NCI-H226 (cell line): ENCODE measurements at places on chromosomes 3 and 15.

- no peak for DNase-seq
Observed at GRCh38 chr3:42173307-42173706, 82.2 kb downstream of the TRAK1 start.

DNA sequence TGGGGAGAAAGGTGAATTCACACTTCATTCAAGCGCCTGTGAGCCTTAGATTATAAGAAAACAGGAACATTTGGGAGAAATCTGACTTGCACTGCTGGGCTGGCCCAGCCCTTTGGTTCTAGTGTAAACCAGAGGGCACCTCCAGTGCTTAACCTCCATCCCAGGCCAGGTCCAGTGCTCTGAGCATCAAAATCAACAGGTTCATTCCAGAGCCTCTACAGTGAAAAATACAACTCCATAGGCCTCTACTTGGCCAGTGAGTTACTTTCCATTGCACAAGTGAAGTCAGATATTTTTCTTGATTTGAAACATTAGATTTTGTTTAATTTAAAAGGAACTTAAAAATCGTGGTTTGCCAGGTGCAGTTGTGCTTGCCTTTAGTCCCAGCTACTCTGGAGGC is 3.0 kb downstream of the SNUPN start:
- no peak for DNase-seq

DNA sequence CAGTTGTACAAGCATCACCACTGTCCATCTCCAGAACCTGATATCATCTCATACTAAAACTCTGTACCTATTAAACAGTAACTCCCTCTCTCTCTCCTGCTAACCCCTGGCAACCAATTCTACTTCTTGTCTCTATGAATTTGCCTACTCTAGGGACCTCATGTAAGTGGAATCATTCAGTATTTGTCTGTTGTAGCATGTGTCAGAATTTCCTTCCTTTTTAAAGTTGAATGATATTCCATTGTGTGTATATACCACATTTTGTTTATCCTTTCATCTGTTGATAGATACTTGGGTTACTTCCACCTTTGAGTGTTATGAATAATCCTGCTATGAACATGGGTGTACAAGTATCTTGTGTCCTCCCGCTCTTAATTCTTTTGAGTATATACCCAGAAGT is 16.6 kb downstream of the ZNF592 start:
- no peak for DNase-seq

- DNase-seq = no peak
Observed at GRCh38 chr3:63798949-63799348, 20.1 kb upstream of the C3orf49 start.

DNA sequence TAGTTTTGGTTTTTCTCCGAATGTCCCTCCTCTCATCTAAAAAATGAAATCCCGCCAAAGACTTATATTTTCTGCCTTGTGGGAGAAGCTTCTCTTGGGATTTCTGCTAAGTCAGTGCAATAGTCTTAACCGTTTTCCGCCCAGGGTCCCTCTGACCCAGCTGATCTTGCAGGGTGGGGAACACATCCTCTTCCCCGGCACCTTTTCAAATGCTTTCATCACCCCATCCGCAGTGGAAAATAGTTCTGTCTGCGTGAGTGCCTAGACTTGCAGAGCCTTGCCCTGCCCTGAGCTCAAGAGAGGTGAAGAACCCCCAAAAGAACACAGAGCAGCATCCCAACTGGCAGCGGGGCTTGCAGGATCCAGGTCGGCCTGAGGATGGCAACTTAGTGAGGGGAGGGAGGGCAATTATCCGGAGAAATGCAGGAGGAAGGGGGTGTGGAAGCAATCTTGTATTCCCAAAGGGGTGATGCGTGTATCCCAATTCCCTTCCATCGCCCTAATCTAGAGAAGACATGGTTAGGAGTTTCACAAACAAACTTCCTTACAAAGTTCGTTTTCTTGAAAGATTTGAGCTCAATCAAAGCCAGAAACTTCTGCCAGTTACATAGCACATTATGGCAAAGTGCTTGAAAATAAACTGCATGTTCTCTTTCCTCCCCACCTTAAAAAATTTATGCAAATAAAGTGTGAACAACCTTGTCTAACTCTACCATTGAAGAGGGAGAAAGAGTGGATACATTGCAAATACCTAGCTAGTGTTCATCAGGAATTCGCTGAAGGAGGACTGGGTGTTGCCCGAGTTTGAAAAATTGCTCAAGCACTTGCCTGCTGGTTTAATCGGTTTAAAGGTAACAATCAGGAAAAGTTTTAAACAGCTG is 79.9 kb downstream of the NR2F2 start:
- DNase-seq = no peak

DNA sequence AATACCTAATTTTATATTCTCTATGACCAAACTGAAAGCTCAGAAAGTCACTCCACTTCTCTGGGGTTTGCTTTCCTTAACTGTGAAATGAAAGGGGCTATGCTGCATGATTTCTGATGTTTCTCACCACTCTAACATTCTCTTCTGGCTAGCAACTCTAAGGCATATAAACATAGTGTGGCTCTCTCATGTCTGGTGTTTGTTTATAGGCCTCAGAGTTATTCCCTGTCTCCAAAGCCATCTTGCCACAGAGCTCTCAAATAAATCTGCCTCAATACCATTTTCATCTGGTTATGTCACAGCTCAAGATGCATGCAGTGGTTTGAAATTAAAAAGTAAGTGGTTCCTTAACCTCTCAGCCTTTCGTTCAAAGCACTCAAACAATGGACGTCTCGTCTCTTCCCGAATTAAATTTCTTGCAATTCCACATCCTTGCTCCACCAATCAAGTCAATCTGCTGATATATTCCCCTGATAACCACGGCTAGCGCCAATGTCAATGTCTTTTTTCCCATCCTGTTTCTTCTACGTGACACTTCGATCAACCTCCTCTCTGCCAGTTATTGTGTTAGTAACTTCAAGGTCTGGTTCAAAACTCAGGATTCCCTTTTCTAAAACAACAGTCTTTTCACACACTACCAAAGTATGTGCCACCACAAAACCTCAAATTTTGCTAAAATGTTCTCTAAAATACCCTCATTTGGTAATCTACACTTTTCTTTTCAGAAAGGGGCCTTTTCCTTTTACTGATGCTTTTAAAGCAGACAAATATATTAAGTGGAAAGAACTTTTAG is 16.0 kb downstream of the TOMM70 start:
- DNase-seq = no peak

GRCh38 chr3:63060412-63060811 is 185.2 kb upstream of the CADPS start:
- no peak for DNase-seq

DNA sequence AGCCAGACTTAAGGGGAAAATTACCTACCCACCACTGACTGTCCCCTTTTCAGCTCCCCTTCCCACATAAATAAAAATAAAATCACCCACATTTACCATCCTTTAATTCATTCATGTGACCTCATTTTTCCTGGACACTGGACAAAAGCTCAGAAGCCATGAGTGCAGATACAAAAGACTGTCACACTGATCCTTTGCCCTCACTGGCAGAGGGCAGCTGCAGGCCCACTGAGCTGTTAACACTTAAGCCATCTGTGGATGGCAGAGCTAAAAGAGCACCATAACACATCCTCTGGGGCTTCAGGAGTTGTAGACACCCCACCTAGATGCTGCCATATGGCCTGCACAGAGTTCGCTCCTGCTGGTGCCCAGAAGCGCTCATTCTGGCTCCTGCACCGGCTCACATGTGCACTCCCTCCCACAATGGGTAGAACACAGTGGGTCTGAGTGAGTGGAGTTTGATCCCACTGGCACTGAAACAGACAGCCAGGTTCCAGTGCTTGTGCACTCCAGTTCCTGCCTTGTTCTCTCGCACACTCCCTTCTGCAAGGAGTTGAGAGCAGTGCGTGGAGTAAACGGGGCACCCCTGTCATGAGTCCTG is 38.8 kb downstream of the EDC3 start:
- no peak for DNase-seq

GRCh38 chr15:72754096-72754495 is 29.5 kb downstream of the ADPGK start:
- DNase-seq = no peak

GRCh38 chr15:72042865-72043264 is 75.1 kb downstream of the MYO9A start:
- DNase-seq = no peak

DNA sequence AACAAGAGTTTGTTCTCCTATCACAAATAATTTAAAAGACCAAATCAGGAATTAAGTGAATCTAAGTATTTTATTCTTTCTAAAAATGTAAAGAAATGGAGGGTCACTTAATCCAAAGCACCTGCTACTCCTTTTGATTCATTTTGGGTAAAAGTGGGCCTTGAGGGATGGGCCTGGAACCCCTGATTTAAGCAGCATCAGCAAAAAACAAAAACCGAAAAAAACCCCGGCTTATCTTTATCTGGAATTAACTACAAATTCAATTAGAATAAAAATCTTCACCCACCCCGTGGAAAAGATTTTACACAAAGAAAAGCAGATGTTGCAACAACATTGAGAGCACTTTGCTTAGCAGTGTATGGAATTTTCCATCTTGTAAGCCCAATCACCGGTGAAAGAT is 1018.2 kb downstream of the MCTP2 start:
- no peak for DNase-seq

- no peak for DNase-seq
Observed at GRCh38 chr3:30437171-30437601, 169.2 kb upstream of the TGFBR2 start.

- DNase-seq = no peak
Observed at GRCh38 chr15:66101715-66102395, 151.7 kb downstream of the MEGF11 start.

- no peak for DNase-seq
Observed at GRCh38 chr15:93730724-93731123, 500.6 kb upstream of the MCTP2 start.

DNA sequence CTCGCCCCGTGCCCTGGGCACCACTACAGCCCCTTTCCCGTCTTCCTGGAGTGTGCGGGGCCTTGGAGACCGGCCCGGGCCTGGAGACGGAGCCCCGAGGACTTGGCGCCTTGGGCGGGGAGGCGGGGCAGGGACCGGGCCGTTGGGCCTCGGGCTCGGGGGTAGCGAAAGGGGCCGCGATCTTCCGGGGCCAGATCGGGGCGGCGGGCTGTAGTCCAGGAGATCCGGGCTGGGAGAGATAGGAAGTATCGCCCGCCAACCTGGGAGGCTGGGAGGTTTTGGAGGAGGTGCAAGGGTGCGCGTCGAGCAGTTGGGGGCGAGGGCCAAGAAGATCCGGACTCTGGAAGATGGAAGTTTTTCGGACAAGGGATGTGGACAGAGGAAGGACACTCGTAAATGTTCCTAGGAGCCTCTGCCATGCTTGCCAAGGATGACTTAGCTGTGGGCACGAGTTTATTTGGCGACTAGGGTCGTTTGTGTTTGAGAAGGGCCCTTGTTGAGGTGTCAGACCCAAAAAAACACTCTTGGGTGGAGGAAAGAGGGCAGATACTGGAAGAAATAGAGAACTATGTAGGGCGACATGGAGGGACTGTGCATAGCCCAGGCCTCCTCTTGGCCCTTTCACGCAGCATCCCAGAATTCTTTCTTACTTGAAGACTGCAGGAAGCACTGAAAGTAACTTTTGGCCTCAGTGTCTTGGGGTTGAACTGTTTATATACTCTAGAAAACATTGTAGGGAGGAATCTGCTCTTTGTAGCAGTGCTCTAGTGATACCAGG is 712 bp downstream of the RTF1 start:
- no peak for DNase-seq

DNA sequence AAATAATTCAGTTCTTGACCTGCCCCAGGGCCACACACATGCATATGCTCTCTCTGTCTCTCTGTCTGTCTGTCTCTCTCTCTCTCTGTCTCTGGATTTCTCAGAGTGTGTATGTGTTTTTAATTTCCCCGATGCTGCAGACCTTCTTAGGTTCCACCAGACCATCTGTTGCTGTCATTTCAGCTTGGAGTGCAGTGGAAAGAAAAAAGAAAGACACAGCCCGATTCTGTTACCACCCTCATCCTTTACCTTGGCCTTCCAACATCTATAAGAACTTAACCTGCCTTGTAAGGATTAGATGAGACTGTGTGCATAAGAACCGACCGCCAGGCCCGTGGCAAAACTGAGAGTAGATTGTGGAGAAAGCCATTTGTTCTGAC is 9.7 kb upstream of the PGPEP1L start:
- DNase-seq = no peak

- no peak for DNase-seq
Observed at GRCh38 chr15:101554115-101554915, 64.8 kb upstream of the PCSK6 start.

GRCh38 chr3:80355144-80355543 is 587.3 kb upstream of the ROBO1 start:
- DNase-seq = peak; percentile 65

GRCh38 chr3:186340204-186340603 is 21.8 kb downstream of the DGKG start:
- no peak for DNase-seq

DNA sequence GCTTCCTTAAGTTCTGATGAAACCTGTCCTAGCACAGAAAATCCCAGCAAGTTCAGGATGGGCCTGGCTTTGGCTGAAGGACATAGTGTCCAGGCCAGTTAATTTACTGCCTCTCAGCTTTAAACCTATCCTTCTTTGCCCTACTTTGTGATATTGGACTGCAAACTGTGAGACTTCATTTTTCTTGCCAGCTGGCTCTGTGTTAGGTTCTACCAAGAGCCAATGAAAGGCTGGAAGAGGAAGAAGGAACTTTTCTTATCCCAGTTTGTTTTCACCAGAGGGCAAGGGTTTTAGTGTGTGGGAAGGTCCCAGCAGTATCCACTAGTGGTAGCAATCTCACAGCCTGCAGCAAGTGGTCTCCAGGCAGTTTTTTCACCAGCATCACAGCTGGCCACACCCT is 18.2 kb downstream of the DCUN1D1 start:
- no peak for DNase-seq

DNA sequence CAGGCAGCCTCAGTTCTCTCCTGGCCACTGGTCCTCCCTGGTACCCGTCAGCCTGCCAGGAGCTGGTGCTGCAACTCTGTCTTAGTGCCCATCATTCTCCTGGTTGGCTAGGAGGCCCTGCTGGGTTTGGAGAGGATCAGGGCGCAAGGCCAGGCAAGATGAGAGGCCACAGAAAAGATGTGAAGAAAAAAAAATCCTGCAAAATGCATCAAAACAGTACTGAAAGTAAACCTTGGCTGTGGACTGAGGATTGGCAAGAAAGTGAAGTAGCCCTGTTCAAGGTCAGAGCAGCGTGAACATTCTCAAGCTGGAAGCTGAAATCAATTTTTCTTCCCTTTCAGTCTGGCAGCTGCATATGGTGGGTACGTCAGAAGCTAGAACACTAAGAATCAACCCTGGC is 74.2 kb downstream of the GTF2E1 start:
- no peak for DNase-seq

GRCh38 chr15:29233566-29233965 is 36.1 kb downstream of the NSMCE3 start:
- DNase-seq = no peak

DNA sequence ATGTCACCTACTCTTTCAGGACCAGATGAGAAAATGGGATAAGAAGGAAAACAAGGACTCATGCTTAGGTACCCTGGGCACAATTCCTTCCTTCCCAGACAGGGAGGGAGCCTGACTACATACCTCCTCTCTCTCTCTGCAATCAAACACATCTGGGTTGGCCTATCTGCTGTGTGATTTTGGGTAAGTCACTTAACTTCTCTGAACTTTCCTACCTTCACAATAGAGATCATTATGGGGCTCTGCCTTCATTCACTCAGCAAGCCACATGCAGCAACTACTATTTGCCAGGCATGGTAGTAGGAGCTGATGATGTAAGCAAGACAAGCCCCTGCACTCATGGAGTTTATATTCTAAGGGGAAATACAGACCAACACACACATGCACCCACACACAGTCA is 251.2 kb downstream of the SHQ1 start:
- no peak for DNase-seq

GRCh38 chr15:83982748-83983147 is 252.8 kb upstream of the GOLGA6L4 start:
- DNase-seq = no peak

GRCh38 chr3:58434511-58434910 is 879 bp upstream of the PDHB start:
- DNase-seq = no peak
